MCF 10A (cell line): ENCODE measurements at places on chromosomes 12 and 14. TPM values are rescaled to one million over a fixed set of nuclear protein-coding genes. Genes with fewer than 3 reads are reported as not detected.

GRCh38 chr14:63727231-63727735 lies 582 bp downstream of the SGPP1 start:
- DNase-seq = peak; percentile 29

- DNase-seq = no peak
Observed at GRCh38 chr12:123948401-123948795, 24.2 kb downstream of the CCDC92 start.

GRCh38 chr14:76201162-76201561 lies 49.4 kb downstream of the GPATCH2L start:
- DNase-seq = peak; percentile 73

DNA sequence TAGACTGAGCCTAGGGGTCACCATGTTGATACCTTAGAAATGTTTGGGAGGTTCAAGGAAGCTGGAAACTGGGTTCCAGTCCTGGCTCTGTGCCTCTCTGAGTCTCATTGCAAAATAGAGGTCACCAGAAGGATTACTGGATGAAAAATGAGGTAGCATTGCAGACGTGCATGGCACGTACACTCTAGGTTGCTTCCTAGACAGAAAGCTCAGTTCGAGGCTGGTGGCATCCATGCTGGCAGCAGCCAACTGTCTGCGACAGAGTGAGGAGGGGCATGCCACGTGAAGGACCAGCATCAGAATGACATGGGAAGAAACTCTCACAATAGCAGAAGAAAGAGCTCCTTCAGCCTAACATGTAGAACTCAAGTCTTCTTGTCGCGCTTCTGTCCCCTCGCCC lies 4.6 kb upstream of the CYP46A1 start:
- DNase-seq = no peak

GRCh38 chr12:115543269-115543668 lies 734.2 kb downstream of the MED13L start:
- DNase-seq = peak; percentile 31

The BRMS1L gene
- total RNA-seq = 7.8 and 10.8 TPM in 2 replicates
